ENCODE measurements at places on chromosomes 6 and 20.

DNA sequence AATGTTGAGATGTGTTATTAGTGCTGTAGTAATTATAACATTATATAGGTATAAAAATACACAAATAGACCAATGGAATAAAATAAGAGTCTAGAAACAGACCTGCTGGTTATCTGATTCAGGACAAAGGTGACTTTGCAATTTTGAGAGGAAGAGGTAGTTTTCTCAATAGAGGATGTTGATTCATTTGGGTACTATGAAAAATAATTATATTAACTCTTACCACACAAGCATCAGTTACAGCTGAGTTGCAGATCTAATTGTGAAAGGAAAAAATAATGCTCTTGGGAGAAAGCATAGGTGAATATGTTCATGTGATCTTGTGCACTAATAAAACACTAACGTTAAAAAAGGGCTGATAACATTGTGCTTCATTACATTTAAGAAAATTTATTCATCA lies 103.0 kb downstream of the BCKDHB start:
- no peak for DNase-seq

GRCh38 chr6:25883536-25883935 lies 9.5 kb upstream of the SLC17A3 start:
- no peak for DNase-seq

GRCh38 chr6:71902261-71902660 lies 15.9 kb downstream of the RIMS1 start:
- no peak for DNase-seq

DNA sequence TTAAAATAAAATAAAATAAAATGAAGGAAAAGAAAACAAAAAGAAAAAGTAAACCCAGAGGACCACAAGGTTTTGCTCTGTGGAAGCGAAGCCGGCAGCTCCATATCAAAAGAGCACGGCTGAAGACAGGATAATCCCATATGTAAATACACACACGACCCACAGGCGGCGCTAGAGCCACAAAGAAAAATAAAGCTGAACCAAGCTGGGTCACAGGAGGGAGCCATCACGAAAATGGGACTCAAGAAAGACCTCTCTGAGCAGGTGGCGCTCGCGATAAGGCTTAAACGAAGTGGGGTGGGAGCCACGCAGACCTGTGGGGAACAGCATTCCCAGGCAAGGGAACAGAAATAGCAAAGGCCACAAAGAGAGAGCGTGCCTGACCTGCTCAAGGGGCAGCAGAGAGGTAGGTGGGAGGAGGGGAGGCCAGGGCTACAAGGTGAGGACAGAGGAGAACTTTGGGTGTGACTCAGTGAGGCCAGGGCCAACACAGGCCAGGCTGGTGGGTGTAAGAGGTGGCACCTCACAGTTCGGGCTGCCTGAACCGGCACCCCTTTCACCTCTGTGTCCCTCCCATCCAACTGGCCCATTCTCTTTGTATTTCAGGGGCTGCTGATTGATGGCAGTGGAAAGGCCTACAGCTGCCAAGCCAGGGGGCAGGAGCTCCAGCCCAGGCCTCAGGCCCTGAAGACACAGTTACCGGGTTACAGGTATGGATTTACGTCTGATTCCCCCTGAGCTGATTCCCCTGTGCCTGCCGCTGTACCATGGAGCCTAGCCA lies 26.0 kb downstream of the PTGIS start:
- peak; percentile 67 for DNase-seq

- peak; percentile 38 for DNase-seq
Measured at GRCh38 chr20:53884859-53885541, 185.4 kb downstream of the BCAS1 start.

Measured in stimulated activated CD4-positive, alpha-beta T cell treated with anti-CD3 and anti-CD28 coated beads, Interleukin-12 subunit alpha, Interleukin-12 subunit beta, amount 100 ng/mL, for 48 hours (primary cell).